Natural killer cell treated with Interleukin-12 subunit alpha and Interleukin-12 subunit beta and Interleukin-15 and Interleukin-18, amount 100 ng/mL, for 72 hours (primary cell): ENCODE measurements at places on chromosomes 7 and 10. TPM values are rescaled to one million over a fixed set of nuclear protein-coding genes. Genes with fewer than 3 reads are reported as not detected.
A peak's percentile ranks its signal among the peaks of the same experiment; 100 is the strongest.

GRCh38 chr7:156722043-156722826 lies 81.7 kb downstream of the RNF32 start:
- no peak for DNase-seq

DNA sequence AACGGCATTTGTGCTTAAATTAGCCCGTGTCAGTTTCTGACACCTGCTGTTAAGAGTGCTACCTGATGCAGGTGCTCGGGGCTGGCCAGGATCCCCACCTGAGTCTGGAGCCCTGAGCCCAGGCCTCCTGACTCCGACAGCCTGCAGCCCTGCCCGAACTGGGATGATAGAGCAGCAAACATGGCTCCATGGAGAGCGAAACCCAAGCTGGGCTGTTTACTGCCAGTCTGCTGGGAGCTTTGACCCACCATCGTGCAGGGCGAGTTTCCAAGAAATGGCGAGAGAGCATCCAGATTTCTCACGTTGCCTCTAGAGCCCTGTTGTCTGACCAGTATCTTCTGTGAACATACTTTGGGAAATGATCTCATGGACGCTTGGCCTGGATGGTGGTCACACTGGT lies 66.2 kb downstream of the MGMT start:
- no peak for DNase-seq

EBLN1 gene
- not detected for total RNA-seq

DNA sequence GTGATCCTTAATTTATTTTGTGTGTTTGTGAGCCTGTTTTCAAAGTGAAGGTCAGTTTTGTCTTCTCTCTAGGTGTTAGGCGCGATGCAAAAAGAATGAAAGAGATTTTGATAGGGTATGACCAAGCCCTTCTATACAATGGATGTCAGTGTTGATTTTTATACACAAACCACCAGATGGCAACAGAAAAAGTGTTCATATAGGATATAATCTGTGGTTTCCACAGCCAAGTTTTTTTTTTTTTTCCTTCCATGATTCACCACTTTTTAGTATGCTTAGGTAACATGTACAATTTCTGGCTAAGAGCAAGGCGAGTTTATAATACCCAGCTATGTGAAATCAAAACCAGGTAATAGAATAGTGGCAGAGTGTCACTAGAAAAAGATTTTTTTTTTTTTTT lies 8.1 kb downstream of the SDK1 start:
- no peak for DNase-seq

DNA sequence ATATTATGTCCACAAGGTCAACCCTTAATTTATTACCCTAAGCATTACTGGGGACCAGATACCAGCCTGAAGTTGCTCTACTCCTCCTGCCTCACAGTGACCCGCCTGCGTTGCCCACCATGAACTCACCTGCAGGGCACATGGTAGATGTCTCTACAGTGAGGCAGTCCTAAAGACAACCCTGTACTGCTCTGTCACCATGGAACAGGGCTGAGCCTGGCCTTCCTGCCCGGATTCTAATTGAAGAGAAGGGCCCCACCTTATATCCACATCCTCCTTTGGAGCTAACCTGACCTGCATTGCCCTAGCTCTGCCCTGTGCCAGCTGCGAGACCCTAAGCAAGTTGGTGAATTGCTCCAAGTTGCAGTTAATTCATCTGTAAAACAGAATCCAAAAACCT lies 4.1 kb downstream of the SH3PXD2A start:
- DNase-seq, result no peak

GRCh38 chr7:11847336-11847735 lies 15.3 kb upstream of the THSD7A start:
- DNase-seq, result no peak

- DNase-seq, result no peak
These were observed 162.5 kb upstream of the KCTD7 start for GRCh38 chr7:66466081-66466600.

SUFU gene
- total RNA-seq, result 10.9 TPM

GRCh38 chr7:41238851-41239331 lies 464.0 kb downstream of the INHBA start:
- no peak for DNase-seq

- peak; percentile 76 for DNase-seq
These were observed 71.2 kb upstream of the FOXK1 start for GRCh38 chr7:4610768-4611467.

DNA sequence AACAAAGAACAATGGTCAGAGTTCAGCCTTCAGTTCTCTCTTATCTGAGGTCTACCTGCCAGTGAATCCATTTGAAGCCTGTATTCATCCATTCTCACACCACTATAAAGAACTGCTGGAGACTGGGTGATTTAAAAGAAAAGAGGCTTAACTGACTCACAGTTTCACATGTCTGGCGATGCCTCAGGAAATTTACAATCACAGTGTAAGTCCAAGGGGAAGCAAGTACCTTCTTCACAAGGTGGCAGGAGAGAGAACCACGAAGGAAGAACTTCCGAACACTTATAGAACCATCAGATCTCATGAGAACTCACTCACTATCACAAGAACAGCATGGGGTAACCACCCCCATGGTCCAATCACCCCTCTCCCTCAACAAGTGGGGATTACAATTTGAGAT lies 33.0 kb upstream of the SLC25A13 start:
- no peak for DNase-seq

TMEM270 gene
- total RNA-seq, result not detected

DNA sequence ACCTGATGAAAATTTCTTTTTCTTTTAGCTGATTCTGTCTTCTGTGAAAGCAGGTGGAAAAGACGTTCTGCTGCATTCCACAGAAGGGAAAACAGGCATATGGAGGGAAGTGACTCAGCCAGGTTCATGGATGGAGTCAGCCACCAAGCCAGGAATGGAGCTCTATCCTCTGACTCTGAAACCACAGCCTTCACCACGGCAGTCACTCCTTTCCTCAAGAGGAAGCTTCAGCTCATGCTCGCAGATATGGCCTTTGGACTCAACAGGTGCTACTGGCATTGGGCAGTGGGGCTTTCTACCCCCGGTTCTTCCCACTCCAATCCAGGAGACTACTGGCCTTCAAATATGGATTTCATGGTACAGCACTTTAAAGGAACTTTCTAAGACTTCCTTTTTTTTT lies 11.5 kb upstream of the PLAU start:
- DNase-seq, result no peak

BICC1 gene
- total RNA-seq, result not detected

FBXW4 gene
- 52.3 TPM for total RNA-seq

LHFPL3 gene
- not detected for total RNA-seq

BCL7B gene
- total RNA-seq, result 83.7 TPM

GRCh38 chr10:97714401-97715258 lies 1.1 kb downstream of the MARVELD1 start:
- DNase-seq, result peak; percentile 60

DNA sequence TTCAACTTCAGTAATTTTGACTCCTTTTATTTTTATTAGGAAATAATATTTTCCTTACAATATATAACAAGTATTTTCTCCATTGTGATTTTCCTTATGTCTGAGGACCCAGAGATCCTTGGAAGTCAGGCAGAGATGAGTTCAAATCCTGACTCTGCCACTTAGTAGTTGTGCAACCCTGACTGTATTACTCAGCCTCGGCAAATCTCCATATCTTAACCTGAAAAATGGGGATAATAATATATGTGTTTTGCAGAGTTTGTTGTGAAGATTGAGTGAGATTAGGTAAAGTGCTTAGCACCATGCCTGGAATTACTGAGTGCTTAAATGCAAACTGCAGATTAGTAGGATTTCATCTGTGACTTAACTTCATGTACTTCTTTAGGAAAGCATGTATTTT lies 120.5 kb upstream of the KLF14 start:
- no peak for DNase-seq

SFTPA2 gene
- not detected for total RNA-seq

VWDE gene
- not detected for total RNA-seq
